ENCODE measurements at places on chromosomes 6 and 20.

GRCh38 chr6:139356924-139357323 is 17.5 kb downstream of the CITED2 start:
- no peak for DNase-seq

DNA sequence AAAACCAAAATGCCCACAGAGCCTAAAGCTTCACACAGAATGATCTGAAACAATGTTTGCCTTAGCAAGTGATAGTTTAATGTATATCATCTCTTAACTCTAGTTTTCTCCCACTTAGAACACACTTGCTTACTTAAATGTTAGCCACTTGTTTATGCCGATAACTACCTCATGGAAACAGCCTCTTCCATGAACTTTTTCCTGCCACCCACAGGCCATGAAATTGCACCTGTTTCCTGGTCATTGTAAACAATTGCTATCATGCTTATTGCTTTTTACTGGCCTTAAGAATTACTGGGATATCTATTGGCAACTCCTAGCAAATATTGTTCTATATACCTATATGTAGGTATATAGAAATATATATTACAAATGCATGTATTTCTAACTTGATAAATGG is 231.1 kb downstream of the HDGFL1 start:
- DNase-seq = no peak

DNA sequence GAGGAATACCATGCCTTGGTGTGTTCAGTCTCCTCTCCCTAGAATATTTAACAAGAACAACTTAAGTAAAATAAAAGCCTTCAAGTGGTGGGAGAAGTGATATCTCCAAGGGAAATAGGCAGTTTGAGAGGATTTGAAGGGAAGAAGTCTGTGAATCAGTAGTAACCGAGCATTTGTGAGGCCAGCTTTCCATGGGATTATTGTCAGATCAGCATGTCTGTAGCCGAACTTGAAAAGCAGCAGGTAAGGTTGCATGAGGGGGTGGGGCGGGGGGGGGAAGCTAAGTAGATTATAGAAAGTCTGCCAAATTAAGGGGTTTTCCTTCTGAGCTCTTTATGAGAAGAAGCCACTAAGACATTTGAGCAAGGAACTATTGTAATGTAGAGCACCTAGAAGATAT is 92.6 kb downstream of the GRIK2 start:
- DNase-seq = no peak

GRCh38 chr6:137552146-137552545 is 58.0 kb upstream of the OLIG3 start:
- DNase-seq = no peak

DNA sequence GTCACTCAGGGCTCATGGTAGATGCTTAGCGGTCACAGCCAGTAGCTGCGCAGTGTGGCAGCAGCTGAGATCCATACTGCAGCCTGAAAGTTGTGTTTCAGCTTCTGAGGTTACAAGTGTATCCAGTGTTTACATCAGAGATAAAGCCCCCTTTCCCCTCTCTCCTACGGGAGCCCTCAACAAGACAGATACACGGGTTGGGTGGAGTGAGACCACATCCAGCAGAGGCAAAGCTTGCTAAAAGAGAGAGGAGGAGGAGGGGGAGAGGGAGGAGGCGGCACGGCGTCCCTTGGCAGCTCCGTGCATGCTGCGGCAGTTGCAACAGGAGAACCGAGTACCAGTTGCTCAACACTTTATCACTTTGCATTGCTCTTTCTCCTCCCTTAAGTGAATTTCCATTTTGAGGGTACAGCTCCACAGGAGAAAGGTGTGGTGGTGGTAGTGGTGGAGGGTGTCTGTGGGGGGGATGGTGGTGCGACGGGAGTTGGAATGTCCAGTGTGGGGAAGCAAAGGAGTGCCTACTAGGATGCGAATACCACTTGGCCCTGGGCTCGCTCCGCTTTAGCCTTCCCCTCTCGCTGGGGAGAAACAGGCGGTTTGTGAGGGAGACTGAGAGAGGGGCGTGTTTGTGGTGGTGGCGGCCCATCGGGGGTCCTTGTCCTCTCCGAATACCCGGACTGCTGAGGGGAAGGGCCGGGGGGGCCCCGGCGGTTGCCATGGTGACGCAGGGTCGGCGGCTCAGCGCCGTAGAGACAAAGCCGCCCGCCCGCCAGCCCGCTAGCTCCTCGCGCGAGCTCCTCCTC is 405 bp upstream of the RNF182 start:
- DNase-seq = peak; percentile 34

DNA sequence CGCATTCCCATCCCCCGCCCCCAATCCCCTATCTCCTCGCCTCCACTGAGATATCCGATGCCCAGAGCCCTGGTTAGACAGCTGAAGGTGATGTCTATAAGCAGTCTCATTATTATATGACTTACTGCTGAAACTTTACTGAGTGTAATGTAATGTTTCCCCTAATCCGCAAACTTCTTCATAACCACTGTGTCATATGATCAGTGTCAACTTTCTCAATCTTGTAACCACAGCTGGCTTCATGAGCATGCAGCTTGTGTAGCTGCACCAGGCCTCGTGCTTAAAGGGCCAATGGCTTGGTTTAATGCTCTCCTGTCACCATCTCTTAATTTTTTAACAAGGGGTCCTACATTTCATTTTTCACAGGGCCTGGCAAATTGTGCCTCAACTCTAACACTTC is 8.1 kb downstream of the ASIP start:
- DNase-seq = peak; percentile 41

DNA sequence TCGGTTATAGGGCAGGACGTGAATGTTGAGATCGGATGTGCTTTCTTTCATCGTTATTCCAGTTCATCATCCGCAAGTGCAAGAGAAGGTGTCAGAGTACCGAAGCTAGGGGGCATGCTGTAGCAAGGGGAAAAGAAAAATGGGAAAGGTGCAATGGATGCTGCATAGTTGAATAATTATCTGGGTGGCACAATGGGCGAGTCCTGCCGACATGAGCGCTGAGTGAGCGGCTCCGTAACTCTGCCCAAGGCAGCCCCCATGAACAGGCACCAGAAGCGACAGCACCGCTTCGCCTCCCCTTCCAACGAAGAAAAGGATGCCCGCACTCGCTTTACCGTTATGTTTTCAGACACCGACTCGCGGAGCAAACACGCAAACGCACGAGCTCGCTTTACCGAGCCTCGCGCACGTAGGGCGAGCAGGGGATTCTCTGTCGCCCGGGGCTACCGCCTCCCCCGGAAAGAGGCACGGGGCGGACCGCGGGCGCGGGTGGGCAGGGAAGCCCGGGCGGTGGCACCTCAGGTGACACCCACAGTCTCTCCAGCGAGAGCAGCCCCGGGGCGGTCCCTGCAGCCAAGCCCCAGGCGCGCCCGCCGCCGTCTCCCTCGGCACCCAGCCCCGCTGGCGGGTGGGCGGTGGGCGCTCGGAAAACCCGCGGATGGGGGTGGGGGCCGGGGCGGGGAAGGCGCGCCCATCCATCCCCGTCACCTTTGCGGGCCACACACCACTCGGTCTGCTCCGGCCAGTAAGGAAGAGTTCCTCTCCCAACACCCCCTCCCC is 654 bp downstream of the WASF1 start:
- peak; percentile 49 for DNase-seq

DNA sequence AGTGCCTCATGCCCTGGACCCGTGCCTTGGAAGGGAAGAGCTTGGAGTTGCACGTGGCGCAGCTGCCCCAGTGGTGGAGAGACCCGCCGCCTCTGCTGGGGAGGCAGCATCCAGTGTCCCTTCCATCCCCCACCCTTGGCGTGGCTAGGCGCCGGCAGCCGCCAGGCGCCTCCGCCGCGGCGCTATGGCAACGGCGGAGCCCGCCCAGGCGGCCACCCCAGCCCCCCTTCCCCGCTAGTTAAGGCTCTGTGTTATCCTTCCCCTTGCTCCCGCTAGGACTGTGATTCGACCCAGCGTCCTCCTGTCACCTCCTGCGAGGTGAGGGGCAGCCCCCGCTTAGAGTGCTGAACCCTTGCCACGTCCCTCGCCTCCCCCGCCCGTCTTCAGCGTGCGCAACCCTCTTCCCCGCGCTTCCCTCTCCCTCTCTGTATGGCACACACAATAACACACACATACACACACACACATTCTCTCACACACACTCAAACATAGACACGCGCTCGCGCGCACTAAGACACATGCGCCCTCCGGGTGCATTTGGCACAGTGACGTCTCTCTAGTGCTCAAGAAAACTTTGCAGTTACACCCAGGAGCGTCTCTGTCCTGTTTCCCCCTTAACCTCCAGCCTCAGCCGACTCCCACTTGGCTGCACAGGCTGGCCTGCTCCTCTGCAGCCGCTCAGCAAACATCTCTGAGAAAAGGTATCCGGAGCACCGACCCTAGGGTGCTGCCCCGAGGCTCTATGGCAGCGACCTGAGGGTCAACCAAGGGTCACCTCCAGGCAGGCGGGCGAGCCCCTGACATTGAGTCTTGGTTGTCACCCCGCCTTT is 8.5 kb downstream of the GRIK2 start:
- DNase-seq = no peak

DNA sequence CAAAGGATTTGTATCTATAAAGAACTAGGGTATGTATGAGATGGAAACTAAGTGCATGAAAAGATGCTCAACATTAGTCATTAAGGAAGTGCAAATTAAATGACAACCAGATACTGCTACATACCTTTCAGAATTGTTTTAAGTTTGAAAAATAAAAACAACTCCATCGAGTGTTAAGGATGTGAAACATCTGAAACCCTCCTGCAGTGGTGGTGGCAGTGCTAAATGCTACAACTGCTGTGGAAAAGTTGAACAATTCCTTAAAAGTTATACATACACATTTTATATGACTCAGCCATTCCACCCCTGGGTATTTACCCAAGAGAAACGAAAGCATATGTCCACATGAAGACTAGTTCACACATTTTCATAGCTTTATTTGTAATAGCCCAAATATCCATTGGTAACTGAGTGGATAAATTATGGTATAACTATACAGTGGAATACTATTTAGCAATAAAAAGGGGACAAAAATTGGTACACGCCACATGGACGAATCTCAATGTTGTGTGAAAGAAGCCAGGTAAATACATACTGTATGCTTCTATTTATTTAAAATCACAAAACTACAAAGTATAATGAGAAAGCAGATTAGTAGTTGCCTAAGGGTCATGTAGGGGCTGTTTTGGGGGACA is 10.6 kb downstream of the ARMH2 start:
- DNase-seq = peak; percentile 29

All from brain microvascular endothelial cell (primary cell).